ENCODE measurements at places on chromosomes 16 and 17.

DNA sequence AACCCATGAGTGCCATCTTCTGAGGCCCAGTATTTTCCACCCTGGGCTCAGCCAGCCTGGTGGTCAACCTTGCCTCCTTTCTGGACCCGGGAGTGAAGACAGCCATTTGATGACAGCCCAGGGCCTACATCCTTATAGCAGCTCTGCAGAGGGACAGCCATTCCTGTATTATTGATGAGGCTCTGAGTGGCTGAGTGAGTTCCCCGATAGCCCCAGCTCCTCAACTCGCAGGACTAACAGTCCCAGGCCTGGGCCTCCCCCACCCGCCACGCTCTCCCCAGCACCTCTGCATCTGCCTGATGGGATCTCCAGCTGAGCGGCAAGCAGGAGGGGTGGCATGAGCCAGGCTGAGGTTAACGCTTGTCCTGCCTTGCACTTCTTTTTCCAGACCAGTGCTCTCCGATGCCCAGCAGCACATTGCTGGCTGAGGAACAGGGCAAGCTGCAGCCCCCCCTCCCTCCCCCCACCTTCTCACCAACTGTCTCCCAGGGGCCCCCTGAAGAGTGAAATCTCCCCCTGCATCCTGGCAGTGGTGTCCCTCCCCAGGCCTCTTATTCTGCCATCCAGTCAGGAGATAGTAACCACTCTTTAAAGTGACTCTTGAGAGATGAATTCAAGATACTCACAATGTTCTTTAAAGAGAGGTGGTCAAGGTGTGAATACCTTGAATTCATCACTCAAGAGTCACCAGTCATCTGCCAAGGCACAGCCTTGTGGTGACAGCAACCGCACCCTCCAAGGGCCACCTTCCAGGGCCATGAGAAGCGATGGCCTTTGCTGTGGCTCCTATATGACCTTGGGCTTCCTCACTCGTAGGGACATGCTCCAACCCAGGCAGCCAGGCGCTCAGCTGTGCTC is 23.5 kb downstream of the CACNG5 start:
- DNase-seq, result no peak

DNA sequence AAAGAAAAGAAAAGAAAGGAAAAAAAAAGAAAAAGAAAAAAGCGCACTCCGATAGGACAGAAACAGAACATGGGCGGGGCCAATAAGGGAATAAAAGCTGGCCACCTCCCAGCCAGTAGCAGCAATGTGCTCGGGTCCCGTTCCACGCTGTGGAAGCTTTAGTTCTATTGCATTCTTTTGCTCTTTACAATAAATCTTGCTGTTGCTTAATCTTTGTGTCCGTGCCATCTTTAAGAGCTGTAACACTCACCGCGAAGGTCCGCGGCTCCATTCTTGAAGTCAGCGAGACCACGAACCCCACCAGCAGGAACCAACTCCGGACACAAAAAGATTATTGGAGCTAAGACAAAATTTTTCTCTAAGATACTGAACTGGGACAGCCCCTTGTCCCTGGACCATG is 3.1 kb upstream of the ARL5C start:
- DNase-seq, result no peak

DNA sequence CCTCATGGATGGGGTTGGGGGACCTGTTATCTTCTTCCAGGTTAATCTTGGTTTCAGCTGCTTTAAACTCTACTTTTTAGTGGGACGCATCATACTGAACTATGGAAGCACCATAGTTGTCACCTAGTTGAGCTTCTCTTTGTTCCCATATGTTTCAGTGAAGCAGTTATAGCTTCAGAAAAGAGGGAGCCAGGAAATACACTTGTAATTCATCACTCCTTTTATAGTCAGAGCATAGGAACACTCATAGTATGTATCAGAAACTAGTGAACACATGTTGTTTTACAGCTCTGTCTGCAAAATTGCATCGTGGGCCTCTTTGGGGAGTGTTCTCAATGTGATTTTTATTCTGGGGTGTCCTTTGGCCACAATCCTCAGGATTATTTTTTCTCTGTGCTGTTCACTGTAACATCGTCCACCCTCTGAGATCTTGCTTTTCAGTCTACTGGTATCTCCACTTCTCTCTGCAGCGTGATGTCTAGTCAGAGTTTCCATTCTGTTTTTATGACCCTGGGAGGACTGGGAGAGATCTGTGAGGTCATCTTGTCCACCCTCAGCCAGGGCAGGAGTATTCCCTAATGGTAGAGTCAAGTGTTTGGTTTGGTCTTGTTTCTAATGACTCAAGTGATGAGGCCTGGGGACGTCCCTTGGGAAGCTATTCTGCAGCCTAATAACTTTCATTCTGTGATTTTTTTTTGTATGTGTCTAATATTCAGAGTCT is 585.4 kb downstream of the WWOX start:
- no peak for DNase-seq

GRCh38 chr17:61413661-61414126 is 14.1 kb downstream of the TBX2 start:
- DNase-seq, result no peak

DNA sequence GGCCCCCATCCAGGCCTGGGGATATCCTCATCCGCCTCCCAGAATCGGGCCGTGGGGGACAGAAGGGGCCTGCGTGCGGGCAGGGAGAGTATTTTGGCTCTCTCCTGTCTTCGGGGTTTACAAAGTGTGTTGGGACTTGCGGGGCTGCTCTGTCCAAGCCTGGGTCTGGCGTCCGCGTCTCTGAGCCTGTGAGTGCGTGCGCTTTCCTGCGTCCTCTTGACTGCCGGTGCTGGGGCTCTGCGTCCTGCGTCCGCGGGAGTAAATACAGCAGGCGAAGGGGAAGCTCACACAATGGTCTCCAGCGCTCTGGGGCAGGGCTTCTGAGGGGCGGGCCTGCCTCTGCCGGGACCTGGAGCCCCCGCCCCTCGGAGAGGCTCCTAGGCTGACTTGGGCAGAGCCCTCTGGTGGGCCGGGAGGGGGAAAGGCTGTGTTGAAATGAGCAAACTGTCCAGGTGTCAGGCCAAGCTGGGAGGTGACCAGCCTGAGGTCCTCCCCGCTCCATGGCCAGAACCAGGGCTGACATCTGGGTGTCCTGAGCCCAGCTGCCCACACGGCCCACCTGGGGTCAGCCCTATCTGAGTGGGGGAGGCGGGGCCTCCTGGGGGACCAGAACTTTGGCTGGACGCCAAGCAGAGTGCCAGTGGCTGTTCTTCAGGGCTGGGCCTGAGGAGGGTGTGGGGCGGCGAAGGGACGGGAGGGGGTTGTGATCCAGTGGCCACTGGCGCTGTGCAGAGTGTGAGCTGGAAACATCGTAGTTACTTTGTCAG is 233.6 kb downstream of the SEC14L1 start:
- peak; percentile 42 for DNase-seq

DNA sequence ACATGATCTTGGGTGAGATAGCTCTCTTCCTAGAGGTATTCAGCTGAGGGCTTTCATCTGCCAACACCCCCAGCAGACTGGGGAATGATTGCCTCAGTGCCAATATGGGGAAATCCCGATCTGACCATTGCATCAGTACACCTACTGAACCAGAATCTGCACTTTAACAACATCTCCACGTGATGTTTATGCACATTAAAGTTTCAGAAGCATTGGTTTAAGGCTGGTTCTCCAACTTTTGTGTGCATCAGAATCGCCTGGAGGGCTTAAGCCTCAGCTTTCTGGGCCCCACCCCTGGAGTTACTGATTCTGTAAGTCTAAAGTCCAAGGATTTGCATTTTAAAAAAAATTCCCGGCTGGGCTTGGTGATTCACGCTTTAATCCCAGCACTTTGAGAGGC is 123.6 kb upstream of the MED13 start:
- no peak for DNase-seq

- DNase-seq, result peak; percentile 65
These were observed at the start of the genes HEXD and OGFOD3 for GRCh38 chr17:82418001-82418986. TSS of gene HEXD (plus strand) at chr17:82418347. CDS start at chr17:82419800, 1,453 bp downstream. TSS of gene OGFOD3 (minus strand) at chr17:82418586. CDS start at chr17:82418485, 101 bp downstream.

DNA sequence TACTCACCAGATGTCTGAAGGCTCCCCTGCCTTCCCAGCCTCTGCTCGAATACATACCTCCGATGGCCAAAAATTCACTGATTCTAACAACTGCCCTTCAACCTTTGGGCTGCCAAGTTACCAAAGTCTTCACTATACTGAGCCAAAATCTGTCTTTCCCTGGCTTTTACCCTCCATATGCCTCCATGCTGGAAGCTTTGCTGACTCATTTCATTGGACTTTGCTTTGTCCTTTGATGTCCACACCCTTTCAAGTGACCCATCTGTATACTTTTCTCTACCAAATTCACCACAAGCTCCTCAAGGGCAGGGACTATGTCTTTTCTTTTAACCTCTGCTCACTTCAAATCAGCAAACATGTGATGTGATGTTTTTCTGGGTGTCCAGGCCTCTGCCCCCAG is 21.0 kb upstream of the MTMR4 start:
- DNase-seq, result no peak

- no peak for DNase-seq
These were observed 102.2 kb upstream of the HLF start for GRCh38 chr17:55162556-55162946.
